ENCODE measurements at places on chromosomes 1 and 21.

GRCh38 chr1:162667381-162668080 lies 35.3 kb downstream of the DDR2 start:
- no peak for DNase-seq

DNA sequence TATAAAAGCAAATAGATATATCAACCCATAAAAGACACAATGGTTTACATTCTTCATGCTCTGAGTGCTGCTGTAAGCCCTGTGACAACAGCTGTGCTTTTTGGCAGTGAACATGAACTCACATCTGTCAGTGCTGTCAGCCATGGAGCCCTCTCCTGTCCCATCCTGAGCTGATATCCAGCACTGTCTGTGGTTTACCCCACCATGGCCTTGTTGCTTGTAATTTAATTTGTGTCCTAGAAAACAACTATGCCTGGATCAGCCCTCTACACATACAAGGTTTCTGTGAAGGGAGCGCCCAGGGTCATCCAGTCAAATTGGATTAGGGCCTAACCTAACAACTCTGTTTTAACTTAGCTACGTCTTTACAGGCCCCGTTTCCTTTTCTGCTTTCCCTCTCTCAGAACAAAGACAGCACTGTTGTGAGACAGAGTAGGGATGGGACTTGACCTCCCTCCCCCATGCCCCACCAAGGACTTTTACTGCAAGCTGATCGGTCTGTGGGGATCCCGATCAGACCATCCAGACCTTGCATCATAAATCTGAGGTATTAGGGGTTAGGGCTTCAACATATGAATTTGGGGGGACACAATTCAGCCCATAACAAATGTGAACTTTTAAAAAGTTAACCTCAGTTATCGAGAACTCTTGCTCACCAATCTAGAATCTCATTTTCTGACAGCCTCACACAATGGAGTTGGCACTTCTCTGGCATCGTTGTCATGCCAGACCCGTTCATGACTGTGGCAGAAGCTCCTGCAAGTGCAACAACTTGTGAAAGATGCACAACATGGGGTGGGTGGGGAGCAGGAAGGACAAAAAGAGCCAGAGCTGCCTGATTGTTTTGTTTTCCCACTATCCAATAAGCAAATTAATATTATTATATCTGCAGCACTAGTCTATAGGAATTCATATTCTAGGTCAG lies 16.4 kb upstream of the SLC44A3 start:
- no peak for DNase-seq

GRCh38 chr1:11550664-11551283 lies 71.8 kb downstream of the DISP3 start:
- DNase-seq: no peak

DNA sequence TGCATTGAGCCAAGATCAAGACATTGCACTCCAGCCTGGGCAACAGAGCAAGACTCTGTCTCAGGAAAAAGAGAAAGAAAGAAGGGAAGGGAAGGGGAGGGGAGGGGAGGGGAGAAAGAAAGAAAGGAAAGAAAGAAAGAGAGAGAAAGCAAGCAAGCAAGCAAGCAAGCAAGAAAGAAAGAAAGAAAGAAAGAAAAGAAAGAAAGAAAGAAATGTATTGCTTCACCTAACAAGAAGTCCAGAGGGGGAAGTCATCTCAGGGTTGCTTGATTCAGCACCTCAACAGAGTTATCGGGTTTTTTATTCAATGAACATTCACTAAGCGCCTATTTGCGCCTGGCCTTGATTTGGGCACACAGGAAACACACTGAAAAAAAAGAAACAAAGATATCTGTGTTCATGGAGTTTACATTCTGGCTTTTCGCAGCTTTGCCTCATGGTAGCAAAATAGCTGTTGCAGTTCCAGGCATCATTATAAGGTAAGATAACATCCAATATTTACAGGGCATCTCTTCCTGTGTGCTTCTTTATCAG lies 8.2 kb upstream of the RCSD1 start:
- DNase-seq: no peak

GRCh38 chr1:12629985-12630760 lies 12.2 kb upstream of the DHRS3 start:
- DNase-seq: no peak

- DNase-seq: no peak
Measured at GRCh38 chr1:27931184-27931583, 3.6 kb upstream of the SMPDL3B start.

GRCh38 chr1:230300322-230301301 lies 125.5 kb downstream of the PGBD5 start:
- DNase-seq: no peak

DNA sequence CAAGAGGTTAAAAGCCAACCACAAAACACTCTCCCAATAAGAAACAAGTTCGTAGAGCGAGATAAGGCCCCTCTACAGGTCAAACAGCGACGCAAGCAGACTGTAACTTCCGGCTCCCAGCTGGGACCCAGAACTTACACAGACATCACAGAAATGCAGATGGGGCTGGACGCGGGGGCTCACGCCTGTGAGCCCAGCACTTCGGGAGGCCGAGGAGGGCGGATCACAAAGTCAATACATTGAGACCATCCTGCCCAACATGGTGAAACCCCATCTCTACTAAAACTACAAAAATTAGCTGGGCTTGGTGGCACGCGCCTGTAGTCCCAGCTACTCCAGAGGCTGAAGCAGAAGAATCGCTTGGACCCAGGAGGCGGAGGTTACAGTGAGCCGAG lies 11.1 kb downstream of the CCNL2 start:
- no peak for DNase-seq

DNA sequence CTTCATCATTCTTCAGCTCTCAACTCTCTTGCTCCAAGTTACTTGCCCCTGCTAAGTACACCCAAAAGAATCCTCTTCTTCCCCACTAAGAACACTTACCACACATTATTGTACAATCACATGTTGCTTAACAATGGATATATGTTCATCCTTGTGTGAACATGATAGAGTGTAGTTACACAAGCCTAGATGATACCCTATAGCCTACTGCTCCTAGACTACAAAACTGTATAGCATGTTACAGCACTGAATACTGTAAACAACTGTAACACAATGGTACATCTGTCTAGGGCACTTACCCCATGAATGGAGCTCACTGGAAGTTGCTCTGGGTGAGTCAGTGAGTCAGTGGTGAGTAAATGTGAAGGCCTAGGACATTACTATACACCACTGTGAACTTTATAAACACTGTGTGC lies 77.4 kb downstream of the RERE start:
- DNase-seq: no peak
